ENCODE measurements at places on chromosomes 13 and 19.
A peak's percentile ranks its signal among the peaks of the same experiment; 100 is the strongest.

DNA sequence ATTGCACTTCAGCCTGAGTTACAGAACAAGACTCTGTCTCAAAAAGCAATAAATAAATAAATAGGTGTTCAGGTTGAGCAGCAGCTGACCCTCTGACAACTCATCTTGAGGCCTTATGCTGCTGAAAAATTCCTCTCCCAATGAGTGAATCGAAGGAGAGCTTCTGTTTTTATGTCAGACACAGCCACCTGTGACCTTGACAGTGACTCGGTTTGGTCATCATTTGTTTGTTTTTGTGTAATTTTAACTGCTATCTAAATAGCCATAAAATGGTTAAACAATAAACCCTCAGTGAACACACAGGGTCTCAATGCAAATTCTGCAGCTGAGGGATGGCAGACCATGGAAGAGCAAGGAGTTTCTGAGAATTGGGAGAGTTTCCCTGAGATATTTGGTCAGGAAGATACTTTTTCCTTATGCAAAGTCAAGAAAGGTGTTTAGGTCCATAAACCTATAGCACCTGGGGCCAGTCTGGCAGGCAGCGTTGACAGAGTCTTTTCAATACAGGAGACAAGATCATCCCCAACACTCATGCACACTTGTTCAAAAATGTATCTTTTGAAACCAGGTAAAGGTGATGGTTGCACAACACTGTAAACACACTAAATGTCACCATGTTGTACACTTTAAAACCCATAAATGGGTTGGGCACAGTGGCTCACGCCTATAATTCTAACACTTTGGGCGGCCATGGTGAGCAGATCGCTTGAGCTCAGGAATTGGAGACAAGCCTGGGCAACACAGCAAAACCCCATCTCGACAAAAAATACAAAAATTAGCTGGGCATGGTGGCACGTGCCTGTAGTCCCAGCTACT lies 16.6 kb upstream of the SLC25A30 start:
- DNase-seq, result no peak

GRCh38 chr19:55525289-55526101 lies 11.4 kb downstream of the SBK2 start:
- no peak for DNase-seq

- no peak for DNase-seq
Observed at GRCh38 chr13:114167426-114167825, 11.6 kb upstream of the CFAP97D2 start.

DNA sequence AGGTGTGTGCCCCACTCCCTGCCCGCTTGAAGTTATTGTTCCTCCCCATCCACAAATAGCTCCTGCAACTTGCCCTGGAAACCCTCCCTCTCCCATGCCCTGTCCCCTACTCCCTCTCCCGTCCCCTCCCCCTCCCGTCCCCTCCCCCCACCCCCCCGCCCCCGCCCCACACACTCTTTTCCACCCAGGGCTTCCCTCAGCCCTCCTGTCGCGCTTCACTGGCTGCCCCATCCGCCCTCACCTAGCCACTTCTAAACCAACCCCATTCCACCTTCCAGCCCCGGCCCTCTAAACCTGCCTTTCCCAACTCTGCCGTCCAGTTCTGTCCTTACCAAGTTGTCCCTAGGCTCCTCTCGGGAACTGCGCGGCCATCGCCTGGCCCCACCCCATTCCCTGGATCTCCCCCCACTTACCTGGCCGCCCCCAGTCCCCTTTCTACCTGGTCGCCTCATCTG lies 993 bp downstream of the RGL3 start:
- no peak for DNase-seq

DNA sequence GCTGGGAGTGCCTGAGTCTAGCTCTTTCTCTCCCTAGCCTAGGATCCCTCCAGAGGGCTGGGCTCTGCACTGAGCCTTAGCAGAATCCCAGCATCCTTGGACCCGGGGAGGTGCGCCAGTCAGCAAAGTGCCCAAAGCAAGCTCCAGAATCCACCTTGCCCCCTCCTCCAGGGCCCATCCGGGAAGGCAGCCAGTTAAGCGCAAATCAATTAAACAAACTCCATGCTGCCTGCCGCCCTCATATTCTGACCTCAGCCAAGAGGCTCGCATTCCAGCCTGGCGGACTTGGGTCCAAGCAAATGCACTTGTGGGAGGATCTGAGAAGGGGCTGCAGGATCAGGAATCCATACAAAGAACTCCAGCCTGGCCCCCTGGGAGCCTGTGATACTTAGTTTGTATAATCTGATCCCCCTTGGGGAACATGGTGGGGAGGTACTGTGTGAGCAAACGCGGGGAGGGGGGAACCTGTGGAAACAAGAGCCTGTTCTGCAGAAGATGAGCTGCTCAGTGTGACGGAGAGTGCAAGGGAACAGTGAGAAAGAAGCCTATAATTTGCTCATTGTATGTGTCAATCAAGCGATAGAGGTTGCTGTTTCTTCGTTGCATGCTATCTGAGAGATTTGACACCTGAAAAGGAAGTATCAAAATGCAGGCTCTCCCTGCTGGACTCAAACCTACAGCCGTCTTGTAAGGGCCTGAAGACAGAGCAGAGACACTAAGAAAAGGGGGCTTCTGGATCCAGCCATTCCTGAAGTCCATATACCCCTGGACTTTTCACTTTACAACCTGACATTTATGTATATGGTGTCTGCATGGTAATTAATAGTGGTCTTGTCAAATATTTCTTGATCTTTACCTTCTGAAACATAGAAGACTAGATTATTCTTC lies 29.4 kb downstream of the ZNRF4 start:
- no peak for DNase-seq

GRCh38 chr19:55619286-55619685 lies 5.1 kb downstream of the ZNF784 start:
- no peak for DNase-seq

- DNase-seq, result no peak
Observed at GRCh38 chr13:29067306-29067945, 247.3 kb downstream of the MTUS2 start.

- no peak for DNase-seq
Observed at GRCh38 chr13:45826731-45827130, 24.8 kb downstream of the SIAH3 start.

DNA sequence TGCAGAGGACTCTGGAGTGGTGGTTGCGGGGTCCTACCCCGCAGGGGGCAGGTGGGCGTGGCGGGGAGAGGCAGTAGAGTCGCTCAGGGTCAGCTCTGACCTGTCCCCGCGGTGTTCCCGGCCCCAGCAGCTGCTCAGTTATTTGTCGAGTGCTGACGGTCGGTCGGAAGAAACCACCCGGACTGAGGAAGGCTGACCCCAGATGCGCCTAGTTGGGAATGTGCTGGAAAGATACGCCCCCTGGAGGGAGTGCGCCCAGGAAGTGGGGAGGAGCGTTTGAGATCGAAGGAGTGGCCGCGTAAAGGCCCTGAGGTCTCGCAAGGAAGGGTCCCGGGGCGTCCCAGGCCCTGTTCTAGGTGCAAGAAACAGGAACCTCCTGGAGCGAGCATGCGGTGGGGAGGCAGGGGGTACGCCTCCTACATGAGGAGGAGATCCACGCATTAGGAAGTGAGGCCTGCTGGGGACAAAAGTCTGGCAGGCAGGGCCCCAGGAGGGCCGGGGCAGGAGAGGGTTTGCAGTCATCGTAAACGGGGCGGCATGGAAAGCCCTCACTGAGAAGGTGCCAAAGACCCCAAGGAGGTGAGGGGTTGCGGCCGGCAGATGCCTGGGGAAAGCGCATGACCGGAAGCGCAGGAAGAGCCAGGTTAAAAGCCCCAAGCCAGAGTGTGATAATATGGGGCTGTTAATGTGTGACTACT lies 9.2 kb downstream of the CCDC8 start:
- DNase-seq, result no peak

DNA sequence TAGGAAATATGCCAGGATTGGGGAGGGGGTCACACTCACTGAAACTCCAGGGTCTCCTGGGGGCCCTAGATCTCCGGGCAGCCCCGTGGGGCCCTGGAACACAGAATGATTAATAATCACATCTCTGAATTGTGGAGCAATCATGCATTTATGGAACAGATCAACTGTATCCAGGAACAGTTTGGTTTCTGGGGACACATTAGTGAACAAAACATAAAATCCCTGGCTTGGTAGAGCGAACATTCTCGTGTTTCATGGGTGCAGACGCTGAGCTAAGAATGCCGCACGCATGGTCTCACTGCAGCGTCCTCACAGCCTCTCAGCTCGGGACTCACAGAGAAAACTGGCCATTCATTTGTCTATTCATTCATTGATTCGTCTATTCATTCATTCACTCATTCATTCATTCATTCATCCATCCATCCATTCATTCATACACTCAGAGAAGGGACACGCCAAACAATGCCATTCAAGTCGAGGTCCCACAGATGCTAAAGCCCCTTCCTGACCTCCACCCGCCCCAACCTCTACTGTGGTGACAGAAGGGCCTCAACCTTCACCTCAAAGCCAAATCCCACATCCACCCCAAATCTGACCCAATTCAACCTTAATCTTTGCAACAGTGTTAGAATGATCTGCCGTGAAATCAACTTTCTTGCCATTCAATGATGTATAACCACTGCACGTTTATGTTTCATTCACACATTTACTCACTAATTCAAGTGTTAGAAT lies 35.0 kb upstream of the OLFM2 start:
- no peak for DNase-seq

DNA sequence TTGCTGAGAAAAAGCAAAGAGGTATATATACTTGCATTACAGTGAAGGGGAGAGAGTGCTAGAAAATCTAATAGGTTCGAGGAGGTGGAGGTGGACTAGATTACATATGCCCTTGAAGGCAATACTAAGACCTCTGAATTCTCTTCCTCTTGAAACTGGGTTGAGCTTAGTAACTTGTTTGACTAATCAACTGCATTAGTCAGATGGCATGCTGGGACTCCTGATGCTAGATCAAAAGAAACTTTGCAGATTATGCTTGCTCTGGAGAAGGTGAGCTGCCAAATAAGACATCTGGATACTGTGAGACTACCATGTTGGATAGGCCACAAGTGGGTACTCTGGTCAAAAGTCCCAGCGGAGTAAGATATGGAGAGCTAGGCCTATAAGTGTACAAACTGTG lies 331.3 kb downstream of the KLF5 start:
- DNase-seq, result no peak

- DNase-seq, result peak; percentile 79
Observed at GRCh38 chr13:79451500-79451962, 29.4 kb upstream of the NDFIP2 start.

GRCh38 chr13:113298043-113298945 lies 1.3 kb downstream of the LAMP1 start:
- peak; percentile 3 for DNase-seq

DNA sequence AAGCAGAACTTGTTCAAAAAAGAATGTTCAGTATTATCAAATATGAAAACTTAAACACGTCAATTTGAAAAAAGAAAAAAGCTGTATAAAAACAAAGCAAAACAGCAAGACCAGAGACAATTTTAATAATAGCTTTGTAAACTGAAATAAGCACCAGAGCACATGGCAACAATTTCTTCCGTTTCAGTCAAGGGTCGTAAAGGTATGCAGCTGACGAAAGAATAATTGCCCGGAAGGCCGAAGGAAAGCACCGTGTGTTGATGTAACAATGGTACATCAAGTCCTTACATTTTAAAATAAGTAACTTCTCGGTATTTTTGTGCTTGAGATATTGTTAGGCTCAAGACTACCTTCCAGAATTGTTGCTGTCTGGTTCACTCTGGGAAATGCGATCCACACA lies 1.7 kb downstream of the PROSER1 start:
- DNase-seq, result peak; percentile 42

- DNase-seq, result no peak
Observed at GRCh38 chr13:45086484-45086883, 33.8 kb upstream of the GTF2F2 start.

GRCh38 chr19:45994456-45994997 lies 740 bp upstream of the CCDC61 start:
- DNase-seq, result no peak

GRCh38 chr19:45040059-45040771 lies 1.4 kb downstream of the CLASRP start:
- no peak for DNase-seq

DNA sequence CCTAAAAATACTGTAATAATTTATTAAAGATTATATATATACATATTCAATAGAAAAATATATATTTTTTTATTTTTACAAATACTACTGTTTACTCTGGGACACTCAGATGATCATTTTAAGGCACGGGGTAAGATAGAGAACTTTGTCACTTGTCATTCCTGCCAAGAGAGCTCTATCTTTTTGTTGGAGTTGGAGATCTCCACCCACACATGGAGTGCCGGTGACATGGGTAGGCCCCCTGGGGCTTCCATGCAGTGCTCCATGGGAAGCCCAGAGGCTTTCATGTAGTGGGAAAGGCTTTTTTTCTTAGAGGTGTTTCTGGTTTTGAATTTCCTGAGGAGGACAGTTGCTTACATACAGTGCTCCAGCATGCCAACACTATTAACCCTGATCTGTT lies 81.4 kb downstream of the LMO7 start:
- DNase-seq, result no peak

- no peak for DNase-seq
Observed at GRCh38 chr19:49911381-49912145, 14.9 kb upstream of the IL4I1 start.
